ENCODE measurements at places on chromosomes 4 and X. TPM values are rescaled to one million over a fixed set of nuclear protein-coding genes. Genes with fewer than 3 reads are reported as not detected.

ADH1C gene
- total RNA-seq, result not detected

ETNPPL gene
- not detected for total RNA-seq

CDX4 gene
- total RNA-seq, result not detected

AMBN gene
- not detected for total RNA-seq

DNA sequence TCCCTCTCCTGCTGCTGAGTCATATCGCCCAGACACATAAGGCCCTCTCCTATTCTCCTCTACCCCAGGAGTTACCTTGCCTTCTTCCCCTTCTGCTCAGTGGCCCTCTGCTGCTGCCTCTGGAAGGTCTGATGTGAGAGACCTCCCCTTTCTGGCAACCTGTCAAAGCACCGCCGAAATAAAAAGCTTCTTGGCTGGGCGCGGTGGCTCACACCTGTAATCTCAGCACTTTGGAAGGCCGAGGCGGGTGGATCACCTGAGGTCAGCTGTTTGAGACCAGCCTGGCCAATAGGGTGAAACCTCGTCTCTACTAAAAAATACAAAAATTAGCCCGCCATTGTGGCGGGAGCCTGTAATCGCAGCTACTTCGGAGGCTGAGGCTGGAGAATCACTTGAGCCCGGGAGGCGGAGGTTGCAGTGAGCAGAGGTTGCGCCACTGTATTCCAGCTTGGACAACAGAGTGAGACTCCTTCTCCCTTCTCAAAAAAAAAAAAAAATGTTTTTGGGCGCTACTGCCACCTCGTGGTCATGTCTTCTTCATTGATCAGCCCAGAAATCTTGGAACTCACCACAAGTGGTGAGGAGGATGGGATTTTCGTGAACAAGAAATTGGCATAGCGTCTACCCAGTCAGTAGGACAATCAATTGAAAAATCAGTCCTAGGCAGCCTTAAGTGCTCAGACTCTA lies 8.6 kb upstream of the ZXDA start:
- H3K4me1 ChIP-seq, result no peaks in the 10 kb centered on the region
- H3K36me3 ChIP-seq, result no peaks in the 10 kb centered on the region
- H3K4me3 ChIP-seq, result no peak overlapping the region
- no peak overlapping the region for H3K27ac ChIP-seq
- H3K27me3 ChIP-seq, result no peaks in the 10 kb centered on the region

DNA sequence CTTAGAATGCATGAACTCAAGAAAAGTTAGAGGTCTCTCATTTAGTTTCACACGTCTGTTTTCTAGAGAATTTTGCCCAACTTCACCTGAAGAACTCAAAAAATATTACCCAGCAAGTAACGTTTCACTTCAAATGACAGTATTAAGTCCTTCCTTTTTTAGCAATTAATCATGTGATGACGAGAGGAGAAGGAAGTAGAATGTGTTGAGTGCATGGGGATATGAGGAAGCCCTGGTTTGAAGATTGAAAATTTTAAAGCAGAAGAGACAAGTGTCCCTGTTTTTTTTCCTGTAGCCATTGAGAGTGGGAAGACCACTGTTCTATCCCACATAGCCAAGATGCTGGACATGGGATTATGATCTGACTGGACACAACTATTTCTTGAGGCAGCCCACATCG lies 406.3 kb upstream of the CPEB2 start:
- no peaks in the 10 kb centered on the region for H3K4me1 ChIP-seq
- no peaks in the 10 kb centered on the region for H3K27me3 ChIP-seq
- no peak overlapping the region for H3K27ac ChIP-seq
- no peak for DNase-seq
- no peak overlapping the region for H3K4me3 ChIP-seq

- no peak for DNase-seq
- no peaks in the 10 kb centered on the region for H3K4me1 ChIP-seq
- no peak overlapping the region for H3K4me3 ChIP-seq
- no peaks in the 10 kb centered on the region for H3K36me3 ChIP-seq
- H3K27me3 ChIP-seq, result no peaks in the 10 kb centered on the region
These were observed 170.0 kb upstream of the GYPA start for GRCh38 chr4:144310535-144310934.

DNA sequence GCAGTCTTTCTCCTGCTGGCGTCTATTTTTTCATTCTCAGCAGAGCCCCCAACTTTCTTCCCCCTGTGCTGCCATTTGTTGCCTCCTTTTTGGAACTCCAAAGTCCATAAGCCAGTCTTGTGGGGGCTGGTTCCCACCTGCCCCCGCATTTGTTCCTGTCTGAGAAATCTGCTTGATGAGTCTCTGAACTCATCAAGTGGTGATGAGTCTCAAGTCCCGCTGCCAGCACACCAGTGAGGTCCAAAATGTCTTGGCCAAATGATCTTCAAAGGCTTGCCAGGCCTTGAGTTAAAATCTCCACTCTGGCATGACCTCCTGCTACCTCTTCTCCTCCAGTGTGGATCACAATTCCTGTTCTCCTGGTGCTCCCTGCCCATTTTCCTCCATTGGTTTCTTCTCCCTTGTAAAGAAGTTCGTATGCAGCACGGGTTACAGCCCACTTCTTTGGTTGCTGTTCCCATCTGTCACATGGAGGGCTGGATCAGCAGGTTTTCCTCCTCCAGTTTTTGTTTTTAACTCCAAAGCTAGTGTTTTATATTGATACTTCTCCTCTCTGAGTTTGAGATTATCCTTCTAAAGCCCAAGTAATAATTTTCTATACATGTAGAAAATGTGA lies 72.7 kb upstream of the LIMCH1 start:
- DNase-seq, result no peak
- peaks cover 2% of the 10 kb centered on the region for H3K27me3 ChIP-seq
- H3K4me1 ChIP-seq, result no peaks in the 10 kb centered on the region
- no peak overlapping the region for H3K4me3 ChIP-seq
- no peak overlapping the region for H3K27ac ChIP-seq

DNA sequence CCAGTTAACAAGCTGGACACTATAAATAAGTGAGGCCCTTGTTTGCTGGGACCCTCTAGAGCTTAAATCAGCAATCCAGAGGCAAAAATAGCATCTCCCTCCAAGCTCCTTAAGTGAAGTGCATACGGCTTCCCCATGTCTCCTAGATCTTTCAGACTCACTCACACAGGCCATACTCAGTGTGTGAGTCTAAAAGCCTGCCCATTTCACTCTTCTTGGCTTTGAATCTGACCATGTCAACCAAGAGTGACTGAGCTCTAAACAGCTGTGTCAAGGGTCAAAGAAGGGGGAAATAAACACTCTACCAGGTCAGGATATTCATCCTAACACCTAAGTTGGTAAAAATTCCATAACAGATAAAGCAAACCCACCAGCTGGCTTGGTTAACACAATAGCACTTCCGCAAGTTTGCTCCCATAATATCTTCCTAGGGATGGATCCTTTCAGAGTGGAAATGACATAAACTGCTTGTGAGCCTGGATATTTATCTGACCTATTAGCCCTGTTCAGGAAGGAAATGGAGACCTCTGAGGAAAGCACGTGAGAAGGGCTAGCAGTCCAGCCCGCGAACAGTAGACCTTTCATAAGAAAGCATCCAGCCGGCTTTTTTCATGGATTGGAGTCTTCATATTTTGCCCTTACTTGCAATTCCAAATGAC lies 65.6 kb downstream of the MID1 start:
- no peaks in the 10 kb centered on the region for H3K36me3 ChIP-seq
- H3K4me1 ChIP-seq, result no peaks in the 10 kb centered on the region
- no peak for DNase-seq
- no peaks in the 10 kb centered on the region for H3K27me3 ChIP-seq
- no peak overlapping the region for H3K4me3 ChIP-seq

GRCh38 chr4:101262683-101263082 lies 84.6 kb downstream of the PPP3CA start:
- no peaks in the 10 kb centered on the region for H3K27me3 ChIP-seq
- peaks cover 6% of the 10 kb centered on the region for H3K4me1 ChIP-seq
- DNase-seq, result no peak
- H3K36me3 ChIP-seq, result no peaks in the 10 kb centered on the region

- no peaks in the 10 kb centered on the region for H3K27me3 ChIP-seq
- no peak within 1 kb of the TSS for H3K27ac ChIP-seq
- H3K4me3 ChIP-seq, result peak within 1 kb of the TSS; percentile 46
- DNase-seq, result no peak
- no peaks in the 10 kb centered on the region for H3K36me3 ChIP-seq
These were observed at the start of gene SLC25A43 for GRCh38 chrX:119398974-119399771. Gene SLC25A43 (plus strand): TSS chrX:119399336. CDS start chrX:119399404, 68 bp downstream.

DNA sequence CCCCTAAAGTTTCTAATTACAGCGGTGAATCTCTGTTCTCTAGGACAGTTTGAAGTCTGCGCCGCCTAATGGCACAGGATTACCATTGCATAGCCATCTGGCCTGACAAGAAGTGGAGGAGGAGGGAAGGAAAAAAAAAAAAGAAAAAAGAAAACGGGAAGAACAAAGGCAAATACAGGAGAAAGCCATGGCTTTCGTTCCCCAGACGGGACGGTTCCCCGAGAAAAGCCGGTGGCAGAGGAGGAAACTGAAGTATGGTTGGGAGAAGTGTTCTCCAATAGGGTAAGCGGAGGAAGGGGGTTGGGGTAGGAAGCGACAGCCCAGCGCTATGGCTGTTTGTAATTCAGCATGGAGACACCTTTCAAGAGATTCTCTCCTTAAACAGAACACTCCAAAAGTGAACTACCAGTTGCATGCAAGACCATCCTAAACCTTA lies 80.8 kb downstream of the HMGN5 start:
- peak overlapping the region; percentile 76 for H3K4me3 ChIP-seq
- peak; percentile 22 for DNase-seq
- H3K27ac ChIP-seq, result no peak overlapping the region
- peaks cover 3% of the 10 kb centered on the region for H3K4me1 ChIP-seq
- H3K36me3 ChIP-seq, result no peaks in the 10 kb centered on the region
- no peaks in the 10 kb centered on the region for H3K27me3 ChIP-seq

GRCh38 chr4:61407642-61408618 lies 207.8 kb downstream of the ADGRL3 start:
- H3K4me3 ChIP-seq, result no peak overlapping the region
- H3K27ac ChIP-seq, result no peak overlapping the region
- no peaks in the 10 kb centered on the region for H3K27me3 ChIP-seq
- no peak for DNase-seq
- H3K4me1 ChIP-seq, result no peaks in the 10 kb centered on the region

DNA sequence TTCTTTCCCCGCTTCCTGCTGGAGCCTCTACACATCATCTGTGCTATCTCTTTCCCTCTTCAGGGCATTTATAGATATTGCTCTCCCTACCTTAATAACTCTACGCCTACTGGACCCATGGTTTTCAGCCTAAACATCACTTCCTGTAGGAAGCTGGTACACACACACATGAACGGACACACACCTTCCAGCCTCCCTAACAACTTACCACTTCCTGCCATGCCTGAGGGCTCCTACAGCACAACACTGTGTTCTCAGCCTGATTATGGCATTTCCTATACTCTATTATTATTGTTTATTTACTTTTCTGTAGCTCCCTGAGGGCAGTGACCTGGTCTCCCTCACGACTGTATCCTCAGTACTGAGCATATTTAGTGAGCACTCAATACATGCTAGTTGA lies 163.6 kb upstream of the MAP3K15 start:
- H3K36me3 ChIP-seq, result no peaks in the 10 kb centered on the region
- H3K4me3 ChIP-seq, result no peak overlapping the region
- DNase-seq, result no peak
- no peak overlapping the region for H3K27ac ChIP-seq
- no peaks in the 10 kb centered on the region for H3K27me3 ChIP-seq

GRCh38 chr4:67549123-67549522 lies 3.8 kb upstream of the CENPC start:
- no peak overlapping the region for H3K4me3 ChIP-seq
- no peak overlapping the region for H3K27ac ChIP-seq
- H3K27me3 ChIP-seq, result no peaks in the 10 kb centered on the region
- peak; percentile 6 for DNase-seq

DNA sequence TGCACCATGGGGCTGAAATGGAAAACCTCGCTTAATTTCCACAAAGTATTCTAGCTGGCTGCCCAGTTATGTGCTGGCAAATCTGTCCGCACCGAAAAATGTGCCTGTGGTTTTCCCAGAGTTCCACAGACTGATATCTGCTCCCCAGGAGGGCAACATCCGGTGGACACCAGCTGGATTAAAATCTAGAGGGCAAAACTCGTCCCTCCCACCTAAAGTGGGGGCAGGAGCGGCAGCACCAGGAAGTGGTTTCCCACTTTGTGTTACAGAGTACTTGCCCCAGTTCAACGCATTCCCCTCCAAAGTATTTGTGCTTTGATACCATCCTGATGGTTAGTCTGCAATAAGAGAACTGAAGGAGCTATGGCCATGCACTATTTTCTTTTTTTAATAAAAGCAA lies 187.6 kb downstream of the TSPAN5 start:
- H3K4me1 ChIP-seq, result peaks cover 43% of the 10 kb centered on the region
- DNase-seq, result peak; percentile 96
- H3K27ac ChIP-seq, result peak overlapping the region; percentile 77
- H3K4me3 ChIP-seq, result no peak overlapping the region

GRCh38 chr4:1626151-1626550 lies 58.0 kb downstream of the FAM53A start:
- no peak overlapping the region for H3K27ac ChIP-seq
- H3K4me1 ChIP-seq, result no peaks in the 10 kb centered on the region
- H3K4me3 ChIP-seq, result no peak overlapping the region
- no peak for DNase-seq
- H3K36me3 ChIP-seq, result no peaks in the 10 kb centered on the region
- H3K27me3 ChIP-seq, result no peaks in the 10 kb centered on the region
